ENCODE measurements at places on chromosomes 4 and X. TPM values are rescaled to one million over a fixed set of nuclear protein-coding genes. Genes with fewer than 3 reads are reported as not detected.

GRCh38 chr4:169063441-169063840, 53.4 kb upstream of the CBR4 start:
- no peak for DNase-seq
- H3K36me3 ChIP-seq = no peaks in the 10 kb centered on the region
- no peak overlapping the region for H3K27ac ChIP-seq
- no peak overlapping the region for H3K4me3 ChIP-seq
- peaks cover 55% of the 10 kb centered on the region for H3K4me1 ChIP-seq
- H3K27me3 ChIP-seq = no peaks in the 10 kb centered on the region

- peaks cover 13% of the 10 kb centered on the region for H3K4me1 ChIP-seq
- no peak for DNase-seq
- no peak overlapping the region for H3K27ac ChIP-seq
- H3K27me3 ChIP-seq = no peaks in the 10 kb centered on the region
- H3K4me3 ChIP-seq = peak overlapping the region; percentile 18
Observed at GRCh38 chrX:153643431-153644351, 3.3 kb upstream of the DUSP9 start.

- DNase-seq = no peak
- H3K27me3 ChIP-seq = no peaks in the 10 kb centered on the region
- H3K4me1 ChIP-seq = no peaks in the 10 kb centered on the region
- no peak overlapping the region for H3K27ac ChIP-seq
- H3K36me3 ChIP-seq = no peaks in the 10 kb centered on the region
Observed at GRCh38 chr4:154119317-154119716, 330.4 kb upstream of the SFRP2 start.

GRCh38 chr4:142202404-142203332, 566.3 kb downstream of the IL15 start:
- no peak overlapping the region for H3K27ac ChIP-seq
- no peak for DNase-seq
- H3K4me1 ChIP-seq = no peaks in the 10 kb centered on the region
- H3K4me3 ChIP-seq = no peak overlapping the region

DNA sequence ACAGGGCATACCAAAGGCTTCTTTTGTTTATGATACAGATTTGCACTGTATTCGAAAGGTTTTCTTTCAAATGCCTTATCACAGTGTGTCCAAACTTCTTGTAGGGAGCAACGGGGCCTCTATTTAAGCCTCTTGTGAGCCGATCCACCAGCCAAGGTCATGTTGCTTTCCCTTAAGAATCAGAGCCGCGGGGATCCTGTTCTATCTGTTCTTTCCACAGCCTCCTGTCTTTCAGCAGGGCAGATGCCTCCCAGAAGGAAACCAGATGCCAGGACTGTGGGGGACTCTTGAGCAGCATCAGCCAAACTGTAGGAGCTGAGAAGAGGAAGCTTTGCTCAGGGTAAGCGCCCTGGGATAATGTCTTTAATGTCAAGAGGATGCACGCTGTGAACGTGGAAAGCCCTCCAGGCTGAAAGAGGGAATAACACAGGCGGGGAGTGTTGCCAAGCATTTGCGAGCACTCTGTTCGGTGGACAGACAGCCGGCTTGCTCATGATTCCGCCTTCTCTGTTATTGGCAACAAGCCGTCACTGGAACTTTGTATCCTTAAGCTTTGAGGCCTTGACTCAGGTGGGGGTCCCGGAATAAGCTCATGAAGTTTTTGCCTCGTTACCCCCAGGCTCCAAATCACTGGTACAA, 279.8 kb upstream of the FRG1 start:
- H3K36me3 ChIP-seq = no peaks in the 10 kb centered on the region
- no peaks in the 10 kb centered on the region for H3K4me1 ChIP-seq
- H3K27me3 ChIP-seq = no peaks in the 10 kb centered on the region
- no peak overlapping the region for H3K27ac ChIP-seq
- H3K4me3 ChIP-seq = no peak overlapping the region

DNA sequence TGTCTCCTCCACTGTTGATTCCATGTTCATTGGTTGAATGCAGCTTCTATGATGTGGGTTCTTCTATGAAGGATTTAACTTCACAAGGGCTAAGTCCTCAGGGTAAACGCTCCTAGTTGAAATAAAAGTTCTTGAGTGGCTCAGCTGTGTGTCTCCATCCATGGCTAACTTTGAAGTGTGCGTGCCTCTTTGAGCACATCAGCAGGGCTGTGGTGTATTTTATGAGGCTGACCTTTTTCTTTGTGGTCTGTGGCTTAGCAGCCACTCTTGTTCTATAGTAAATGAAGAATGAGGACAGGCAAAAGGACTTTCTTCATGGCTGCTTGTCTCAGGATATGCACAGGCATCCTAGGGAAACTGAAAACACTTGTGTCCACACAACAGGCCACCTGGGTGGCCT, 88.5 kb downstream of the KIT start:
- no peaks in the 10 kb centered on the region for H3K36me3 ChIP-seq
- DNase-seq = no peak
- no peaks in the 10 kb centered on the region for H3K4me1 ChIP-seq
- H3K27ac ChIP-seq = no peak overlapping the region
- H3K4me3 ChIP-seq = no peak overlapping the region

DNA sequence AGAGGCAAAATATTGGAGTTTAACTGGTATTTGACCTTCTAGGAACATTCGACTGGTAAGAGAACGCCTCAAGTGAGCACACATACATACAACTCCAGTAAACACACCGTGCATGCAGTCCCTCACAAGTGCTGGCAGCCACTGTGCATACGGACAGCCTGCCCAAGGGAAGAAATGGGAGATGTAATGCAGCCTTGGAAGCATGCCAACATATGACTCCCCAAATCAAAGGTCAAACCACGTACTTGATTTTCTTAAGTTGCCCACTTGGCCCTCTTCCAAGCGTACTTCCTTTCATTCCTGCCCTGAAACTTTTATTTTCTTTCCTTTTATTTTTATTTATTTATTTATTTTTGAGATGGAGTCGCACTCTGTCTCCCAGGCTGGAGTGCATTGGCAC, 206.6 kb downstream of the SPRY1 start:
- DNase-seq = no peak
- no peaks in the 10 kb centered on the region for H3K36me3 ChIP-seq
- H3K27me3 ChIP-seq = no peaks in the 10 kb centered on the region
- no peak overlapping the region for H3K4me3 ChIP-seq

- no peaks in the 10 kb centered on the region for H3K27me3 ChIP-seq
- H3K36me3 ChIP-seq = no peaks in the 10 kb centered on the region
- DNase-seq = no peak
Observed at GRCh38 chr4:77852892-77853495, 9.6 kb upstream of the MRPL1 start.

- no peak overlapping the region for H3K27ac ChIP-seq
- H3K27me3 ChIP-seq = no peaks in the 10 kb centered on the region
- no peaks in the 10 kb centered on the region for H3K36me3 ChIP-seq
- DNase-seq = no peak
- no peaks in the 10 kb centered on the region for H3K4me1 ChIP-seq
Observed at GRCh38 chr4:184838249-184839074, 12.7 kb upstream of the ACSL1 start.

GRCh38 chrX:110081740-110082139, 78.8 kb downstream of the TMEM164 start:
- no peaks in the 10 kb centered on the region for H3K36me3 ChIP-seq
- H3K27me3 ChIP-seq = no peaks in the 10 kb centered on the region
- no peak overlapping the region for H3K4me3 ChIP-seq
- no peak for DNase-seq
- peak overlapping the region; percentile 62 for H3K27ac ChIP-seq
- H3K4me1 ChIP-seq = peaks cover 9% of the 10 kb centered on the region

- no peak overlapping the region for H3K4me3 ChIP-seq
- no peaks in the 10 kb centered on the region for H3K4me1 ChIP-seq
- H3K36me3 ChIP-seq = no peaks in the 10 kb centered on the region
- no peak overlapping the region for H3K27ac ChIP-seq
- H3K27me3 ChIP-seq = no peaks in the 10 kb centered on the region
- no peak for DNase-seq
Observed at GRCh38 chr4:106058921-106059320, 163.7 kb downstream of the NPNT start.

- no peaks in the 10 kb centered on the region for H3K27me3 ChIP-seq
- no peaks in the 10 kb centered on the region for H3K4me1 ChIP-seq
- no peak overlapping the region for H3K4me3 ChIP-seq
Observed at GRCh38 chr4:115711575-115711974, 598.2 kb upstream of the NDST4 start.

- peaks cover 88% of the 10 kb centered on the region for H3K27me3 ChIP-seq
- H3K27ac ChIP-seq = no peak overlapping the region
- no peaks in the 10 kb centered on the region for H3K36me3 ChIP-seq
- peaks cover 68% of the 10 kb centered on the region for H3K4me1 ChIP-seq
- no peak for DNase-seq
Observed at GRCh38 chr4:133147286-133147821, 1.7 kb upstream of the PCDH10 start.

DNA sequence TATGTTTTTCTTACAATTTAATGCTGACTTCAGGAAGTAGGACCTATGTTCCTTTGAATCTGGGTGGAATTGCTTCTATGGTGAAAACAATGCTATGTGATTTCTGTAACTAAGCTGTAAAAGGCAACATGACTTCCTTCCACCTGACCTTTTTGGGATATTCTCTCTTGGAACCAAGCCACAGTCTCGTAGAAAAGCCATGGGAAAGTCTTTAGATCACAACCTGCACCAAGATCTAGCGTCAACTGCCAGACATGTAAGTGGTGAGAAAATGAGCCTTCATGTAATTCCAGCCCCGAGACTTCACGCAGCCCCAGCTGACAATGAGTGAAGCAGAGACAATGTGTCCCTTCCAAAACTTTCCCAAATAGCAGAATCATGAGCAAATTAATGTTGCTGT, 297.0 kb upstream of the DCAF8L1 start:
- H3K36me3 ChIP-seq = no peaks in the 10 kb centered on the region
- no peak for DNase-seq
- no peak overlapping the region for H3K27ac ChIP-seq
- H3K27me3 ChIP-seq = no peaks in the 10 kb centered on the region
- H3K4me1 ChIP-seq = no peaks in the 10 kb centered on the region
- no peak overlapping the region for H3K4me3 ChIP-seq

DNA sequence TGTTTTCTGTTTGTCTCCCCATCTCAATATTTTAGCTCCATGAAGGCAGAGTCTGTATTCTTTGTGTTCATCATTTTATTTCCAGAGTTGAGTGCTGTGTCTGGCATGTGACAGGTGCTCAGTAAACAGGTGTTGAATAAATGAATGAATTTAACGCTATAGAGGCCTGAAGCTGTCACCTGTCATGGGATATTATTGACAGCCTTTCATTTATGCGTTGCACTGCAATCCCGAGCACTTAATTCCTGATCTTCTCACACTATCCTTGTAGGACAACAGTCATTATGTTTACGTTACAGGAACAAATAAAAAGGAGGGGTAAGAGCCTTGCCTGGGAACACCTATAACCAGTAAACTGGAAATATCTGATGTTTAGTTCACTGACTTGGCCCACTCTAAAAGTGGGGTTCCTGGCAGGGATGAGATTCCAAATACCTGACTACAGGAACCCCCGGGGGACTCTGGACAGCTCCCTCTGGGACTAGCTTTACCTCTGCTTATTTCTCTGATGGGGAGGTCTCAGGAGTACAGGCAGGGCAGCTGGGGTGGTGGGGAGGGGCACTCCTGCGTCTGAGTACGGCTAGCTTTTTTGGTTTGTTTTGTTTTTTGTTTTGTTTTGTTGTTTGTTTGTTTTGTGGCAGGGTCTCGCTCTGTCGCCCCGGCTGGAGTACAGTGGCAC, 36.6 kb downstream of the SEL1L3 start:
- DNase-seq = no peak
- H3K4me3 ChIP-seq = no peak overlapping the region
- no peak overlapping the region for H3K27ac ChIP-seq
- H3K36me3 ChIP-seq = no peaks in the 10 kb centered on the region

DNA sequence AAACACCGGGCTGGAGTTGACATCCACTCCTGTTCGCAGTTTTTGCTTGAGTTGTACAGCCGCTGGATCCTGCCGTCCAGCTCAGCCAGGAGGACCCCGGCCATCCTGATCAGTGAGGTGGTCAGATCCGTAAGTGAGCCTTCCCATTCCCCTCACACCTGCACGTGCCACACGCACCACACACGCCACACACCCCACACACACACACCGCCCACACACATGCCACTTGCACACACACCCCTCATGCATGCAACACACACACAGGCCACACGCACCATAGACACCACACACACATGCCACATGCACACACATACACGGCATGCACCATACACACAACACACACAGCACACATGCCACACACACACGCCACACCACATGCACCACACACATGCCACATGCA, 20.1 kb upstream of the MSANTD1 start:
- H3K27me3 ChIP-seq = no peaks in the 10 kb centered on the region
- peaks cover 40% of the 10 kb centered on the region for H3K36me3 ChIP-seq
- no peak overlapping the region for H3K27ac ChIP-seq
- H3K4me3 ChIP-seq = no peak overlapping the region
- DNase-seq = no peak

DNA sequence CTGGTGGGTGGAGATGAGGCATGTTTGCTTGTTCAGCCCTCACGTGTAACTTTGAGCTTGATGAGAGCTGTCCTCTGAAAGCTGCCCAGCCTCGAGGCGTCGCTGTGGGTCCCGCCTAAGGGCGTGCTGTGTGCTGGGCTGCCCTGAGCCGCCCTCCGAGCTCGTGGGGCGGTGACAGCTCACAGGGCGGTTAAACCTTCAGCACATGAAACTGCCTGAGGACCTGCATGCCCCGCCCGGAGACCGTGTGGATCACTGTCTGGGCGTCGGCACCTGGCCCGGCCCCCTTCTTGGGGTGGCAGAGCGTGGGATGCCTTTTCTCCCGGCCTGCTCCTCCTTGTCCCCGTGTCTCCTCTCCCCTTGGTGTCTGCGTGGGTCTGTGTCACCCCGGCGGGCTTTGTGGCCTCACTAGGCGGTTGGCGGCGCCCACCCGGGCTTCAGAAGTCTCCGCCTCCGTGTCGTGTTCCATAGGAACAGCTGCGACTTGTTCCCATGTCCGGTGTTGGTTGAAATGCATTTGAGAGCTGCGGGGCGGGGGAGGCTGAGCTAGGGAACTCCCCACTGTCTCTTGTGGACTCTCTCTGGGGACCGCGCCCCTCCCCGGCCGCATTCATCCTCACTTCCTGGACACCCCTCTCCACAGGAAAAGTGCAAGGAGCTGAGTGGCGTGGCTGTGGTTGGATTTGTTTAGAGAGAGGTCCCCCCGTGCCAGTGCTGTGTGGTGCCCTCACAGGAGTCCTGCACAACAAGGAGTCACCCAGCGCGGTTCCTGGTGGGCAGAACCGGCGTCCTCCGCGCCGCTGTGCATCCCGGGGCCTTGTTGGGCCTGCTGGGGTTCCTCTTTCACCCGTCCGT, 6.8 kb downstream of the AKAP17A start:
- H3K27me3 ChIP-seq = no peaks in the 10 kb centered on the region
- H3K27ac ChIP-seq = no peak overlapping the region
- DNase-seq = no peak
- H3K36me3 ChIP-seq = peaks cover 98% of the 10 kb centered on the region
- peaks cover 3% of the 10 kb centered on the region for H3K4me1 ChIP-seq

GRCh38 chr4:126338548-126338947, 1023.8 kb downstream of the FAT4 start:
- no peak overlapping the region for H3K4me3 ChIP-seq
- DNase-seq = no peak
- H3K4me1 ChIP-seq = no peaks in the 10 kb centered on the region
- H3K36me3 ChIP-seq = no peaks in the 10 kb centered on the region

Gene MFSD8
- 15.0 TPM for total RNA-seq

Gene PPEF2
- total RNA-seq = not detected

Gene SMR3B
- not detected for total RNA-seq

Gene OPHN1
- total RNA-seq = 6.5 TPM

Gene PPP4R3C
- total RNA-seq = not detected

Gene ARHGAP4
- total RNA-seq = 7.1 TPM
